ENCODE measurements at places on chromosomes 13 and 19.

DNA sequence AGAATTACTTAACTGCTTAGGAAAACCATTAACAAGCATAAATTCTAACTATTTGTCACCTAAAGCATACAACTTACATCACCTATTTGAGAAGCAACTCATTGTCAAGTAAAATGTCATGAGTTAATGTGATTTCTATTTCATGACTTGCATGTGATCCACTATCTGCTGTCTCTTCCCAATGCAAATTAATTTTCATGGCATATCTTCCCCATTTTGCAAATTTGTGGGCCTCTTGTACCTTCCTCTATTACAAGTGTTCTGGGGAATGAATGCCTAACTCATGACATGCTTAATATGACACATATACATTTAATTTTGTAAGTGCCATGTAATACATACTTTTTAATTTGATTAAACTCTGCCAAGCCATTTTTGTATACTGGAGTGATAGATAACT is 81.1 kb upstream of the EDNRB start:
- no peak for DNase-seq

DNA sequence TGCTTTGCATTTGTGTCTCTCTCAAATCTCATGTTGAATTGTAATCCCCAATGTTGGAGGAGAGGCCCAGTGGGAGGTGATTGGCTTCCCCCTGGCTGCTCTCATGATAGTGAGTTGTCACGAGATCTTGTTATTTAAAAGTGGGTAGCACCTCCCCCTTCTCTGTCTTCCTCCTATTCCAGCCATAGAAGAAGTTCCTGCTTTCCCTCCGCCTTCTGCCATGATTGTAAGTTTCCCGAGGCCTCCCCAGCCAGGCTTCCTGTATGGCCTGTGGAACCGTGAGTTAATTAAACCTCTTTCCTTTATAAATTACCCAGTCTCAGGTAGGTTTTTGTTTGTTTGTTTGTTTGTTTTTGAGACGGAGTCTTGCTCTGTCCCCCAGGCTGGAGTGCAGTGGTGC is 3.8 kb downstream of the LILRA4 start:
- DNase-seq: peak; percentile 77

DNA sequence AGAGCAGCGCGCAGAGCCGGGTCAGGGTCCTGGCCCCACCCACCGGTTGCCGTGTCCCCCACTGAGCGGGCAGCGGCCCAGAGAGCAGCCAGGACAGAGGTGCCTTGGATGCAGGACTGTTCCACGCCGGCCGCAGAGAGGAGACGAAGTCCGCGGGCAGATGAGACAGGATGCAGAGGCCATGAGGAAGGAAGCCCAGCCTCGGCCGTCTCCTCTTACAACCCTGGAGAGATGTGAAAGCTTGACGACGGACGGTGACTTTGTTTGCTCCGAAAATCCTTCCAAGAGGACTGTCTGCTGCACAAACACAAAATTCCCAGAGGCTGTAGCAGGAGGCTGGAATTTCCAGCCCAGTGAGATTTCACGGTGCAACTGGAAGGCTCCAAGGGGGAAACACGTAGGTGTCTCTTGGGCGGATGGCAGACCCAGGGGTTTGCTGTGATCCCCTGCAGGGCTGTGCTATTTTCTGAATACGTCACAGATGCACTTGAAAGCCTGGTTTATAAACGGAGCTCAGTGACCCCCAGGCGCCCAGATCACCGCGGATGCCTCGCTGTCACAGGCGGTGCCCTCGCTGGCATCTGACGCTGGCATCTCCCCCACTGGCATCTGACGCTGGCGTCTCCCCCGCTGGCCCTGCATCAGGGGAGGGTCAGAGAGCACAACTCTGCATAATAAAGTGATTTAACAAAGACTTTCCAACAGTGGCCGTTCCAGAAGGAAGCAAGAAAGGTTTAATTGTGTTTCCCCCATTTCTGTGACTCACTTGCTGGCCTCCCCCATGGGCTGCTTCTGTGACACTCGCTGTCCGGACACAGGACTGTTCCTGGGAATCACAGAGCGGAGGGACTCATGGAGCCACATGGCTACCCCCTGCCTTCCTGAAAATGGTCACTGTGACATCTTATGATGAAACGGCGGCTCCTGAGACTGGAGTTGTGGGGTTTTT is 62.0 kb upstream of the C13orf46 start:
- DNase-seq: peak; percentile 73

DNA sequence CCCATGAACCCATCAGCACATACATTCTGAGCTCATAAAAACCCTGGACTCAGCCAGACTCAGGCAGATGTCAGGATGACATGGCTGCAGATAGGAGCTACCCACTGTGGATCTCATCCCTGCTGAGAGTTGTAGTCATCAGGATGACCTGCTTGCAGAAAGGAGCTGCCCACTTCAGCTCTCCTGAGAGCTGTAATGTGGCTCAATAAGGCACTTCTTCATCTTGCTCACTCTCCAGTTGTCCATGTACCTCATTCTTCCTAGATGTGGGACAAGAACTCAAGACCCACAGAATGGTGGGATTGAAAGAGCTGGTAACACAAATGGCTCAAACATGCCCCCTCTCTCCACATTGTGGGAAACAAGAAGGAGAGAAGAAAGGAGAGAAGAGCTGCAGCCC is 58.2 kb downstream of the SLITRK1 start:
- DNase-seq: no peak

DNA sequence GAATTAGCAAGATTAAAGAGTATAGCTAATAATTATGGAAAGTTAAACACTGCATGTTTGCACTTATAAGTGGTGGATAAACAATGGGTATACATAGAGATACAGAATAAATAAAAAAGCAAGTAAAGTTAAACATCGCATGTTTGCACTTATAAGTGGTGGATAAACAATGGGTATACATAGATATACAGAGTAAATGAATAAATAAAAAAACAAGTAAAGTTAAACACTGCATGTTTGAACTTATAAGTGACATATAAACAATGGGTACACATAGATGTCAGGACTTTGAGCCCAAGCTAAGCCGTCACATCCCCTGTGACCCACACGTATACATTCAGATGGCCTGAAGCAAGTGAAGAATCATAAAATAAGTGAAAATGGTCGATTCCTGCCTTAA is 1533.3 kb upstream of the SPRY2 start:
- no peak for DNase-seq

DNA sequence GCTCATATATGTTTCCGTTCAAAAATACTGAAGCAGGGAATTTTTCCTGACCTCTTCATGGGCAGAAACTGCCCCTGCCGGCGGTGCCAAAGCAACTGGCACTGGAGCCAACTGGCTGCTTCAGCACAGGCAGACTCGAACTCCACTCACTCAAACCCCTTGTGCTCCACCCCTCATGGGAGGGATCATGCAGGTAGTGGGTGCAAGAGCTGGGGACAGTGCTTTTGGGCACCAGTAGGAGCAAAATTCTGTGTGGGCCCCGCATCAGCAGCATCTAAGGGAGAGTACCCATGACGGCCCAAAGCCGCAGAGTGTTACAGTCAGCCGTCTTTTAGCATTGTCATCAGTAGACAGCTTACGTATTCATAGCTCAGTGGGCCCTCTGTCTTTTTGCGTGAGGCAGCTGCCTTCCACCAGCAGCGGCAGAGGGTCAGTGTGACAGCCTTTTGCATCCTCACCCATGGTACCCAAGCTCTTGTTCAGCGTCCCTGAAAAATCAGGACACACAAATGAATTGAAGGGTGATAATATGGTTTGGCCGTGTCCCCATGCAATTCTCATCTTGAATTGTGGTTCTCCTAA is 393.8 kb downstream of the SLITRK6 start:
- no peak for DNase-seq

GRCh38 chr13:22506096-22506691 is 674.6 kb upstream of the SGCG start:
- no peak for DNase-seq

- DNase-seq: no peak
Observed at GRCh38 chr19:41089959-41090358, 1.7 kb downstream of the CYP2A13 start.

- peak; percentile 32 for DNase-seq
Observed at GRCh38 chr19:10927730-10928562, 493 bp downstream of the YIPF2 start.

- DNase-seq: no peak
Observed at GRCh38 chr13:23637829-23638228, 67.6 kb downstream of the TNFRSF19 start.

DNA sequence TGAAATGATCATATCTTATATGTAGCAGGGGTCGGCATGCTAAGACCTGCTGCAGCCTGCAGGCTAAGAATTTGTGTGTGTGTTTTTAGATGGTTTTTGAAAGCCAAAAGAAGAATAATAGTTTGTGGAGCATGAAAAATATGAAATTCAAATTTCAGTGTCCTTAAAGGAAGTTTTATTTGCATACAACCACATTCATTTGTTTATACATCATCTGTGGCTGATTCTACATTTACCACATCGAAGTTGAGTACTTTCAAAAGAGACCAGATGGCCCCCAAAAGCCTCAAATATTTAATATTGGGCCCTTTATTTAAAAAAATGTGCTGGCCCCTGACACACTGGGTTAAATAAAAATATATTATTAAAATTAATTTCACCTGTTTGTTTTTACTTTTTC is 1.3 kb downstream of the HAS1 start:
- DNase-seq: no peak

DNA sequence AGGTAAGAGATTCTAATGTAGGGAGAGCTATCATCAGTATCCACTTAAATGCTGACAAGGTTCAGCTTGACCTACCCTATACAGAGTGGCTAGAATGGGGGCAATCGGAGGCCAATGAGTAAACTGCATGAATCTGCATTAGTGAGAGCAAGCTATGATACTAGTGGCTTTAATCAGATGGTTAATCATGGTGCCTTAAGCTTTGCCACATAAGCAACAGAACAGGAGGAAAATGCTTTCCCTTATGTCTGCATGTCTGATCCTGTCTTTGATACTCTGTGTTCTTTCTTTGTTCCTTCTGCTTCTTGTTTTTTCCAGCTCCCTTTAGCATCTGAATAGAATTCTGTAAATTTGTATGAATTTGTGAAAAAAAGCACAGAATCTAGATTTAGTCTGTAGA is 91.1 kb downstream of the WDFY2 start:
- no peak for DNase-seq

GRCh38 chr19:7482584-7483439 is 6.0 kb downstream of the PEX11G start:
- DNase-seq: no peak

GRCh38 chr13:48492470-48493065 is 40.3 kb downstream of the RCBTB2 start:
- peak; percentile 86 for DNase-seq

DNA sequence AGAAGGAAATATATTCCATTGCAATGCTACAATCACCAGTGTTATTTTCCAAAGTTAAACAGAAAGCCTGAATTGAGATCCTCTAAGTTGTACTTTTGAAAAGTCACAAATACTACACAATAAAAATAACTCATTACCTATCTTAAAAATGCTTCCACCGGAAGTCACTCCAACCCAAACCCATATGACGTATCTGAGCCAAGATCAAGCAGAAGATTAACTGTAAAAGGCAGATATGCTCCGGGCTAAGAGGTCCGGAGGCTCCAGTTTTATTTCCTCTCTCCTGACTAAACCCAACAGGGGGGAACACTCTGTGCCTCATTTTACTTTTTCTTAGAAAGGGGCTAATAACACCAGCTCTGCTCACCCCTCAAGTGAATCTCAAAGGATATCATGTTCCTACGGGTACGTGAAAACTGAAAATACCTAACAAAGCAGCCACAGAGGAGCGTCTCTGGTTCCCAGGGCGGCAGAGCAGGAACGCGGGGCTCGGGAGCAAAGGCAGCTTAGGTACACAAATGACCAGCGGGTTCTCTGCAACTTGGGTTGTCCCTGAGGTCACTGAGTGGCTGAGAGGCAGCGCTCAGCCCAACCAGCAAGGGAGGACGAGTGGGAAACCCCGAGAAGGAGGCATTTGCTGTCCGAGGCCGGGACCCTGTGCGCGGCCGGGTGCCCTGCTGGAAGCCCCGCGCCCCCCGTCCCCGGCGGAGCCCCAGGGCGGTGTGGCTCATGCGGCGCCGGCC is 750 bp downstream of the RAB20 start:
- DNase-seq: peak; percentile 70

DNA sequence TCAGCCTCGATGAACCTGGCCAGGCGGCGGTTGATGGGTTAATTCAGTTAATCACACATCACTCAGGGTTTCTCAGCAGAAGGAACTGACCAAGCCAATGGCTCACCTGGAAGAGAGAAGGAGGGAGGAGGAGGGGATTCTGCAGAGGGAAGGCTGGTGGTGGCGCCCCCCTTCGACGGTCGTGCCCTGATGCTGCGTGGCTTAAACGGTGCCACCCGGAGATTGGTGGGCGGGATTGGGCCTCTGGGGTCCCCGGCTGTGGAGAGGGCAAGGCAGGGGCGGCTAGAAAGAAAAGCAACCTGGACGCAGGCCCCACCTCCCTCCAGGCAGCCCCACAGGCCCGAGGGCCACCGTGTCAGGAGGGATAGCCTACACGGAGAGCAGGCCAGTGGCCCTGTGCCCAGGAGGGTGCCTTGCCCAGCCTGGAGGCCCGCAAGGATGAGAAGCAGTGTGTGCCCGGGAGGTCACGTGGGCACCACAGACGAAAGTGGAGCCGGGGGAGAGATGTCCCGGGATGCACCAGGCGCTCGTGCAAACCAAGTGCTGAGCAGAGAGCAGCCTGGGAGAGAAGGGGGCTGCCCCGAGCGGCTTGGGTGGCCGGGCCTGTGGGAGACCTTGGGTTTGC is 16.0 kb downstream of the CSNK1G2 start:
- DNase-seq: no peak

GRCh38 chr13:110830331-110830730 is 84.5 kb downstream of the ANKRD10 start:
- DNase-seq: no peak

DNA sequence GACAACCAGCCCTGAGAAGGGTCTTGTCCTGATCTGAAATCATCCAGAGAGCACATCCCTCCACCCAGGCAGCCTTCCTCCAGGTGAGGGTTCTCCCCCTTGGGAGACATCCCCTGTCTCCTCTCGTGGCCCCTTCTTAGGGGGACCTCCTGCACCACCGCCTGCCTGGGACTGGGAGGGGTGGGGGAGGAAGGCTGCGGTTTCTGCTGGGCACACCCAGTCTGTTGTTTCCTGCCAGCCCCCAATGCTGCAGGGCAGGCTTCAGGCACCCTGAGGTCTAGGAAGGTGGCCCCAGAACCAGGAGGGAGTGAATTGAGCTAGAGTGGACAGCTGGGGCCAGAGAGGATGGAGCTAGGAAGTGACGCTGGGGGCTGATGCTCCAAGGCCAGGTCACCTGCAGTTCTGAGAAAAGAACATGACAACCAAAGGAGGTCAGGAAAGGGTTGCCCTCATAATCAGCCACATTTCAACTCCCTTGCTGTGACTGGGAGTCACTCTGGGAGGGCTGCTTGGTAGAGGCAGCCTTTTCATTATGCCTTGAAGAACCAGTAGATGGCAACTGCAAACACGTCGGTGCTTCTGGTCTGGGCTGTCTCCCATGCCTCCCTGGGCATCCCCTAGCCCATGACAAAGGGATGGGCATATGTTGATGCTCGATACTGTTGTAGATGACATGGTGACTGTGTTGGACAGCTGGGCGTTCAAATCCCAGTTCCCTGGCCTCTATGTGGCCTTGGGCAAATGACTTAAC is 1.4 kb downstream of the ARHGEF18 start:
- DNase-seq: no peak
